GM13976 (cell line): ENCODE measurements at places on chromosomes 16 and 17.

DNA sequence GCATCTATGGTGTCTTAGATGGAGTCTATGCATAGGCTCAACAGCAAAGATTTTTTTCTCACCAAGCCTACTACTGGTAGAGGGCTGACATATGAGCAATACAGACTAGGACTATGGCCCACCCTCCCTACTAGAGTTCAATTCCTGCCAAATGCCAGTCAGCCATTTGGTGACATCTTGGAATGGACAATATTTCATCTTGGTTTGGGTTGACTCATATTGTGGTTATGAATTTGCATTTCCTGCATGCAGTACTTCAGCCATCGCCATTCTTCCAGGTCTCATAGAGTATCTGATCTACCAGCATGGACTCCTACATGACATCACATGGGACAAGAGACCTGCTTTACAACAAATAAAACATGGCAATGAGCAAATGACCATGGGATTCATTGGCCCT is 778.1 kb upstream of the SOX9 start:
- no peak for DNase-seq

DNA sequence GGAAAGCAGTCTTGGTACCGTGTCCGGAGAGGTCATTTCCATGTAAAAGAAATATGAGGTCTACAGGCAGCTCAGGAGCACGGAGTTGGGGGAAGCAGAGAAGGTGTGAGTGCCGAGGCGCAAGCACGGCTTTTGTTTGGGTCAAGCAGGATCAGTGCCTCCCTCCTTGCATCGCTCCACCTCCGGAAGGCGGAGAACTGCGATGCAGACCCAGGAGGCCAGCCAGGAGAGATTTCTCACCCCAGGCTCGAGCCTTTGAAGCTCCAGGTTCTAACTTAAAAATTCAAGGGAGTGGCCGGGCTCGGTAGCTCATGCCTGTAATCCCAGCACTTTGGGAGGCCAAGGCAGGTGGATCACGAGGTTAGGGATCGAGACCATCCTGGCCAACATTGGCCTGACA is 25.0 kb downstream of the NAA60 start:
- no peak for DNase-seq

DNA sequence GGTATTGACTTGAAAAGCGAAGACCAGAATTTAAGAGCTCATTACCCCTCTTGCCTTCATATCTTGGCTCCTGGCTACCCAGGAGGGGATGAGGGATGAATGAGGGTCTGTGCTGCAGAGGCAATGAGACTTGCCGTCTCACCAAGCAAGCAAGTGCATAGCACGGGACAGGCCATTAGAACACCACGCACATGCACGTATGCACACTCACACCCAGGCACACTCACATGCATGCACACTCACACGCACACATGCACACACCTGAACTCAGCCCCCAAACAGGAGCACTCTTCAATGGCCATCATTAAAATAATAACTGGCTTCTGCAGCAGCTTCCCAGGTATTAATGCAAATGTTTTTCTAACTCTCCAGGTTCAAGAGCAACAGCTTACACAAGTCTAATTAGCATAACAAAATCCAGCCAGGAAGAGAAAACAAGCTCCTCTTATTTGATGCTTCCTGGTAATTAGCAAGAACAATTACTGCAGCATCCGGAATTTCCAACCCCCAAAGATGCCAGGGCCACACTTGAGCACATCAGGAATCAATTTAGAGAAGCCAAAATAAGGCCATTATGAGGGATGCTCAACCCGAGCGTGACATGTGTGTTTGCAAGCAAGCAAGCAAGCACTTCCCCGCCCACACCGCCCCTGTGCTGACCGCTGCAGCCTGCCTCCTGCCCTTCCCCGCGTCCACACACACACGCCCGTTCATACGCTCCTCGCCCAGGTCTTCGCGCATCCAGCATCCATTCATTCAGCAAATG is 171.6 kb upstream of the TNRC6C start:
- no peak for DNase-seq

DNA sequence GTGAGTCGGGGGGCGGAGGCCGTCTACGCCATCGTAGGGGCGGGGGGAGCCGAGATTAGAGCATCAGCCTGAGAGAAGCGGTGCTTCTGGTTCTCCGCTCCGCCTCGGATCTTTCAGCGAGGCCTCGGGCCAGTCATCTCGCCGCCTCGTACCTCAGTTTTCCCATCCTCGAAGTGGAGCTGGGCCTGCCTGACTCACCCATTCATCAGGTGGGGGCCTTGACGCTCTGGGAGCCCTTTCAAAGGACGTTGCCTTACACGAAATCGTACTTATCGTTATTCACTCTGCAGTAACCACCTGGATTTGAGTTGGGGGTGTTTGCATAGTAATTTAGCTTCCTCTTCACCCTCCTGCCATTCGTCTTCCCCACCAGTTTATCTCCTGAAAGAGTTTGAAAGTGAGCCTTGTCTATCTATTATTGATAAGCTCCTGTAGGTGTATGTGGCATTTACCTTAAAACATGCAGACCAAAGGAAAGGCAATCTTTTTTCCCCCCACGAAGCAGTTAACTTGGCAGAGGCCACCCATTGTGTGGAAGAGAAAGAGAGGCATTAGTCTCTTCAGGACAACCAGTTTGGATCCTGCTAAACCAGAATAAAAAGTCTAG is 674 bp downstream of the TAF15 start:
- no peak for DNase-seq

DNA sequence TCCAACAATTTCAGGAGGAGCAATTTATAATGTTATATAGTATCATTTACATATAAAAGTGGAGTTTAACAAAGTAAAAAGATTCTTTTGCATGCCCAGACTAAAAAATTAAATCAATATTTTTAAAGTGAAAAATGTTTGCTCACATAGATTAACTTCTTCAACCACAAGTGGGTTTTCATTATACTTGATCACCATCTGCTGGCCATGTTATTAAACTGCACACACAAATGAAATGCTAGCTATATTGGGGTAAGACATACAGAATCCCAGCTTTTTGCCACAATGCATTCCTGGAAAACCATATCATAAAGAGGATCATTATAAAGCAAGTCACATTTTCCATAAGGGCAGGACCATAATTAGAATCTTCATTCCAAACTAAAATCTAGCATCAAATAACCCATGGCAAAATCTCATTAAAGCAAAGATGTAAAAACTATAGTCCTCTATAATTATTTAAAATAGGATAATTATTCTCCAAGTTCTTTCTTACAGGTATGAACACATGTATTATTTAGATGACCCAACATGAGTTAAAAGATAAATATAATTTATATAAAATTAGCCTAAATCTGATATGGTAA is 26.3 kb downstream of the CEP112 start:
- peak; percentile 63 for DNase-seq

- DNase-seq, result no peak
Measured at GRCh38 chr17:62712171-62712581, 84.7 kb downstream of the MRC2 start.

DNA sequence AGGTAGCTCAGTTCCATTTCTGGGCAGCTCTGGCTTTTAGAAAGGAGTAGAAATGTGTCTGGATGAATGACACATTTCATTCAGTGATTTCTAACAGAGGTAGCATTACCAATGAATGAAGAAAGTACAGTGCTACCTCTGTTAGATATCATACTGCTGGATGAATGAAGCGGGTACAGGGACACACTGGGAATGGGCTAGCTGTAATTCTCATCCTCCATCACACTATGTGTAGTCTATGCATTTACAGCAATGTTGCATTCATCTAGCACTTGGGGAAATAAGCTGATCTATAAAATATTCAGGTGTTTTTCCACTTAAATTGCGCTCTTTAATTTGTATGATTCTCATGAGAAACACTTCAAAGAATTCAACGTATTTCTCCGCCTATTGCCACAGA is 158.3 kb upstream of the IRX5 start:
- no peak for DNase-seq

DNA sequence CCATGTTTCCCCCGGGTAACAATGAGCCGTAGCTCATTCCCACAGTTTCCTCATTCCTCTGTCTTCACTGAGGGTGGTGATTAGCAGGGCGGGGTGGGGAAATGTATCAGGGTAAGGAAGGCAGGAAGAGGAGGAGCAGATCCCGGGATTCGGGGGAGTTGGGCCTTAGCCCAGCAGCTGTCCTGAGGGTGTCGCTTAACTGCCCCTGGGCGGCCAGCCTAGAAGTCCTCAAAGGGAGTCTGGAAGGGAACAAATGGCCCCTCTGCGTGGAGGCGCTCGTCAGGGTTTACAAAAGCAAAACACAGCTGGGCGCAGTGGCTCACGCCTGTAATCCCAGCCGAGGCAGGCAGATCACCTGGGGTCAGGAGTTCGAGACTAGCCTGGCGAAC is 14.3 kb downstream of the MLYCD start:
- no peak for DNase-seq

- DNase-seq, result no peak
Measured at GRCh38 chr17:4678448-4679026, 25.4 kb downstream of the PELP1 start.

GRCh38 chr17:4503283-4504025 is 4.8 kb downstream of the SPNS2 start:
- DNase-seq, result no peak

DNA sequence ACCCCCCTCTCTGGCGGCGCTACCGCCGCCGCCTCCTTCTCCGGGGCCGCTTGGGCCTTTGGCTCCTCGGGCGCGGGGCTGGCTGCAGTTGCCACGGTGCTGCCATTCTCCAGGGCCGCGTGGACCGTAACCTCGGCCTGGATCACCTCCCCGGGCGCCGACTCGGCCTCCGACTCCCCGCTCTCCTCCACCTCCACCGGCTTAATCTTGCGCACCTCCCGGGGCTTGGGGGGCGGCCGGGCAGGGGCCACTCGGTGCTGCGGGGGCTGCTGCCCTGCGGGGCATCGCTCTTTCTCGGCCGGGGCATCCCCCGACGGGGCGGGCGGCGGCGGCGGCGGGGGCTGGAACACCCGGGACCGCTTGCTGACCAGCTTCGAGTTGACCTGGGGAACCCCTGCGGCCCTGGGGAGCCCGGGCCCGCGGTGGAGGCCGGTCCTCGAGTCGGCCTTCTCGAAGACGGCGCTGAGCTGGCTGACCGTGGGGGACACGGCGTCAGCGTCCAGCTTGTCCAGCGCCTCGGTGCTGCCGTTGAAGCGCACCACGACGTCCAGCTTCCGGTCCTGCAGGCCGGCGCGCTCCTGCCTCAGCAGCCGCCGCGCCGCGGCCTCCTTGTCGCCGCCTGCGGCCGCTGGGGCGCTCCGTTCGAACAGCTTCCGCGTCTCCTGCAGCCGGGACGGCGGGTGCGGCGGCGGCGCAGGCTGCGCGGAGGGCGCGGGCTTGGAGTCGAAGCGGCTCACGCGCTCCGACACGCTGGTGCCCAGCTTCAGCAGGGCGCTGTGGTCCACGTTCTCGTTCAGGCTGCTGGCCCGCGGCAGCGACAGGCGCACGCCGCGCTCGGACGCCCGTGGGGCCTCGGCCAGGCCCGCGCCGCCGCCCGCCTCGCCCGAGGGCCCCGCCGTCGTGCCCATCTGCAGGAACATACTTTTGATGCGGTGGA is 792 bp downstream of the PPP1R9B start:
- DNase-seq, result no peak

GRCh38 chr16:57036945-57037344 is 47.6 kb downstream of the NLRC5 start:
- no peak for DNase-seq

- DNase-seq, result no peak
Measured at GRCh38 chr17:44176671-44177501, 6.4 kb downstream of the ASB16 start.

GRCh38 chr16:12010388-12011251 is 34.1 kb downstream of the SNX29 start:
- no peak for DNase-seq

DNA sequence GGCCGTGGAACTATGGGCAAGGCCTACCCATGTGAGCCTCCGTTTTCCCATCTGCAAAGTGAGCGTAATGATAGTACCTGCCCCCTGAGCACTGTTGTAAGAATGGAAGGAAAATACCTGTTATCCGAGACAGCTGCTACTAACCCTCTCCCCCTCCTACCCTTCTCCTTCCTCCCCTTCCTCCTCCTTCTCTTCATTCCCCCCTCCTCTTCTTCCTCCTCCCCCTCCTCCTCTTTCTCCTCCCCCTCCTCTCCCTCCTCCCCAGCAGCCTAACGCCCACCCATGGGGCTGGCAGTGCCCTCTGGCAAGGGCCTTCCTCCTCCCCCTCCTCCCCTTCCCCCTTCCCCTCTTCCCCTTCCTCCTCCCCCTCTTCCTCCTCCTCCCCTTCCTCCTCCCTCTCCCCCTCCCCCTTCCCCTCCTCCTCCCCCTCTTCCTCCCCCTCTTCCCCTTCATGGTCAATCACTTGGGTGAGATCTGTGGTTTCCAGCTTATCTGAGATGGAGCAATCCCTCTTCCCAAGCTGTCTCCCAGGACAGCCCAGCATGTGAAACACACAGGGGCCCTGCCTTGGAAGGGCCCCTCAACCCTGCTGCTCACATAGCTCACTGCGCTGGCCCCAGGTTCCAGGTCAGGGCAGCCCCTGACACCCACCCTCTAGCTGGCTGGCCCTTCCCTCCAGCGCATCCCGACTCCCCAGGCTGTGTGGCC is 6.4 kb downstream of the ZFPM1 start:
- DNase-seq, result no peak
